ENCODE measurements at places on chromosomes 1 and 21.

GRCh38 chr21:34836103-34836932, 167.5 kb downstream of the CLIC6 start:
- DNase-seq, result no peak

- DNase-seq, result no peak
These were observed 8.0 kb downstream of the HIPK1 start for GRCh38 chr1:113937146-113937545.

DNA sequence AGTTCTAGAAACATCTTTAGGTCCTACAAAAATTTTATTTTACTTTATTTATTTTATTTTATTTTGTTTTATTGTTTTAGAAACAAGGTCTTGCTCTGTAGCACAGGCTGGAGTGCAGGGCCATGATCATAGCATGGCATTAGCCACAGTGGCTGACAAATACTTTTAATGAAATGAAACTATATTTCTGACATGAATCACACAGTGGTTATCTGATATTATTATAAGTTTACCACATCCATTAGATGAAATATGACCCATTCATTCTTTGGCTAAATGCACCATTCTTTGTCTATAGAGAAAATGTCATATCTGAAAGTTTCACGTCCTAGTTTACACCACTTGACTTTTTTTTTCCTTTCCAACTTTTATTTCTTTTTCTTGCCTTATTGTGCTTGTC, 613.4 kb upstream of the ADAMTS5 start:
- no peak for DNase-seq

DNA sequence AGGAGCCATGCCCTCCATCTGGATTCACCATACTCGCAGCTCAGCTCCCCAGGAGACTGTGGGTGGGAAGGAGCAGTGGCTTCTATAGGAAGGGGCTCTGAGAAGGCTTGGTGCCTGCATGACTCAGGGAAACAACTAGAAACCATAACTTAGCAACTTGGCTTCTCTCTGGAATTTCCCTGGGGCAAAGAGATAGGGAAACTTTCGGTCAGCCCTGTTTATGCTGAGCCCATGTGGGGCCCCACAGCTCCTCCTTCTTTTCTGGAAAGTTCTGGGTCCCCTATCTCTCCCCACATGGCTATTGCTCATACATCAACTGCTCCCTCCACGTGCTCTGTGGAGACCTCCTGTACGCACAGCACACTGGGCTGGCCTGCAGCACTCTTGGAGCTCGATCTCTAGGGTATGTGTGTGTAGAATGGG, 39.3 kb downstream of the PLEKHA6 start:
- no peak for DNase-seq

DNA sequence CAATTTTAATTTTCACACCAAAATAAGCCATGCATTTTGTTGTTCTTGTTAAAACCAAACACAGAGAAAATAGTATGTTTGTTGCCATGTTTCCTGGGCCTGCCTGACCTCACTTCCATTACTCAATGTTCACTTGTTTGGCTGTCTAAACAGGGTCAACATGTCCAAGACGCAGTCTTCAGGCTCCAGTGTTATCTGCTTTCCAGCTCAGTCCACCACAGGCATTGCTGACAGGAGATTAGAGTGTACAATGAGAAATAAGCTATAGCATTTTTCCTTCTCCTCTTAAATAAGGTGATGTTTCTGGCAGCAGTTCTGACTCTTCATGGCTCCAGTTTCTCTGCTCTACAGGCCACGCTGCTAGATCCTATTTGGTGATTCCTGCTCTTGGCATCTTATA, 1030.5 kb downstream of the KCNT2 start:
- no peak for DNase-seq

DNA sequence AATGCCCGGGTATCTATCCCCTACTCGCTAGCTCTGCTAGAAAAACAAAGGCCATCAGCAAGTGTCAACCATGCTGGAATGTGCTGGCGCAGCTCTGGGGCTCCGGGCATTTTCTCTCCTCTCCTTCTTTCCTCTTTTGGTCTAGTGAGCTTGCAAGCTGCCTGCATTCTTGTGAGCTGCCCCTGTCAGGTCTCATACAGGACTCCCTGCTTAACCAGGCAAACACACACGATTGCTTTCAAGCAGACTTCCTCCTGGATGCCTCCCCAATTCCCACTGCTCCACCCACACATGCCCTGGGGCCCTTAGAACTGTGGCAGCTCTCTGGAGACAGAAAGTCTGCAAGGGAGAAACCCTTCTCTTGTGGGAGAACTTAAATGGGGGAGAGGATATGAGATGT, 35.7 kb upstream of the SUCO start:
- no peak for DNase-seq

GRCh38 chr1:77697441-77697840, 15.0 kb upstream of the ZZZ3 start:
- no peak for DNase-seq

- no peak for DNase-seq
These were observed 98.5 kb downstream of the ATF6 start for GRCh38 chr1:161864577-161864976.

All from GM12865 (cell line).